ENCODE measurements at places on chromosomes 4 and X.
A peak's percentile ranks its signal among the peaks of the same experiment; 100 is the strongest.

- no peak for DNase-seq
Observed at GRCh38 chr4:59712470-59712869, 1487.7 kb upstream of the ADGRL3 start.

DNA sequence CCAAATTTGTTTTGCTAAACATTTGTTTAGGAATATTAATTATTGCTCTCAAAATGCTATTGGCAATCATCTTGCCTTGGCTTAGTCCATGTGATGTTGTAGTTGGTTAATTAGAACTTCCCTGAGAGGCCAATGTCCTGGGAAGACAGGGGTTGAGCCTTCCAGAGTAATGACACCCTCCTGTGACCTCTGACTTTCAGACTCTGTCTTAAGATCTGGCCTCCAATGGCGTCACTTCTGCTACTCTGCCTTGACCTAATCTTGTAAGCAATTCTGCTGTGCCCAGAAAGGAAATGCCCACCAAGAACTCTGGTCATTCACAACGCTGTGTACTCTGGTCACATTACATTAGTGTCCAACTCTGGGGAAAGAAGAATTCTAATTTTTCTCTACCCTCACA is 111.9 kb downstream of the SH3RF1 start:
- DNase-seq: no peak

GRCh38 chr4:17317526-17317925 is 194.4 kb downstream of the QDPR start:
- DNase-seq: no peak

- no peak for DNase-seq
Observed at GRCh38 chr4:82216219-82216618, 157.6 kb downstream of the HNRNPD start.

DNA sequence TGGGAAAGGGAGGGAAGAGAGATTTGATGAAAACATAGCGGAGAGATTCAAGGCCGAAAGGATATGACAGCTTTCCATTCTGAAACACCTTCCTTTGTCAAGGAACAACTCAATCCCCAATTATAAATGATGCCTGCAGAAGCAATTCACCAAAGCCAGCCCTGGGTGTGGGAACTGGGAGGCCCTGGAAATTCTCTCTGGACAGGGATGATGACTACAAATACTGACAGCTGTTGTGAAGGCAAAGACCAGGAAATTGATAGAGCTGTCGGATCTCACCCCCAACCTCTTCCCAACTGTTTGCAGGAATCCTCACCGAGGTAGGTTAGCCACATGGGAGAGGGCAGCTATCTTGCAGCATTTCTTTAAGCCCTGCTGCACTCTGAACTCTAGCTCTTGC is 54.3 kb downstream of the CCDC149 start:
- no peak for DNase-seq

GRCh38 chr4:153781280-153781679 is 7.6 kb downstream of the SFRP2 start:
- DNase-seq: no peak

DNA sequence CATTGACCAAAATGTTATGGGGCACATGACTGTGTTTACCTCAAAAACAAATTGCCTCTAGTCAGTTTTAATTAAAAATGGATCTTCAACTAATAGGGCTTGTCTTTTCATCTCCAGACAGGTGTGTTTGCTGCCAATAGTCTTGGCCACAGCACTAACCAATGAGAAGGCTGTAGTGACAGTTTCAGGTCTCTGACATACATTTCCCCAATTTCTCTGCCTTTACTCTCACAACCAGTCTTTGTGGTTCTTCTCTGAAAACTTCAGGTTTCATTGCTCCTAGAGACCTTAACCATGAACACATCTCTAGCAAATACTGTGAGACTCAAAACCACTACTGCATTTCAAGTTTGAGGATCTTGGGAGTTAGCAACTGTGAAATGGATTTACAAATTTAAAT is 3.5 kb upstream of the EDNRA start:
- no peak for DNase-seq

DNA sequence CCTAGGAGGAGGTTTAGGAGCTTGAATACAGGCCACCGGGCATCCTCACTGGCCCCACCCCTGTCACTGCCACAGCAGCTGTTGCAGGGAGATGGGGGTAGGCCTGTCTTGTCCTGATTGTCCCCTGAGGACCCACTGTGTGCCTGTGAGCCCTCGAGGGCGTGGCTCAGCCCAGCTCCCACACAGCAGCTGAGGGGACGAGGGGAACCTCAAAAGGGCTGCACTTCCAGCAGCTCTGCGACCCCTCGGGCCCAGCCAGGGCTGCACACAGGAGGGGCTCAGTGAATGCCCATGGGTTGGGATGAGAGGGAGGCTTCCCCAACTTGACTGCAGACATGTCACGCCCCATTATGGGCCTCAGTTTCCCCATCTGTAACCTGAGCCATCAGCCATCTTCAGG is 225.9 kb downstream of the AFAP1 start:
- no peak for DNase-seq

GRCh38 chr4:107453987-107454386 is 266.0 kb downstream of the PAPSS1 start:
- no peak for DNase-seq

DNA sequence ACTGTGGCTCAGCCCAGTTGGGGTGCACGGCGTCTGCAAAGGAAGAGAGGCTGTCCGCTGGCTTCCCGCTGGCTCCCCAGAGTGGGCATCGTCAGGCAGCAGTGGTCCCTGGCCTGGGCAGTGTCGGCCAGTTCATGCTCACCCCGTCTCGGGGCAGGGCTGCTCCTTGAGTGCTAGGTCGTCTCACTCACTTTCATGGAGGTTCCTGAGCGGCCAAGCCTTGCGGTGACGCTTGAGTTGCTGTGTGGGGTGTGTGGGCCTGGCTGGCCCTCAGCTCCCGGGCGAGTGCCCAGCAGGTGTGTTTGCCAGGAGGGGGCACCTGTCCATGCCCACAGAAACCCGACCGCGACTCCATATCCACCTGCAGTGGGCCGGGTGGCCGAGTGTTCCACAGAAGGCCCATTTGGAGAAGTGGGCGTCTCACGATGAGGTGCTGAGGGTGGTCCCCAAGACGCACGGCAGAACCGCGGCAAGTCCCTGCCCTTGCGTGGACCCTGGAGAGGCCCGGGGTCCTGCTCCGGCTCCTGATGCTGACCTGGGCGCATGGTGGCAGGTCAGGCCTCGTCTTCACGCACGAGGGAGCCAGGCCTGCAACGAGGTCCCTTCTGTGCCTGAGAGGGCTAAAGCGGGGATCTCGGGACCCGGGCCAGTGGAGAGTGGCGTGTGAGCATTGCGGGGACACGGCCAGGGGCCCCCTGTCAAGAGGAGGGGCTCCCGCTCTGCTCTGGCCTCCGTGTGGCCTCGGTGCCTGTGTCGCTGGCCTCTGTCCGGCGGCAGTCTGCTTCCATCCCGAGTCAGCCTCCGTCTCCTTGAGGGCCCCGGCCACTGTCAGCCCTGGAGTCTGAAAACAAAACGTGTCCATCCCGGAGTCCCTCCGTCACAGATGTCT is 18.5 kb upstream of the UVSSA start:
- DNase-seq: no peak

GRCh38 chr4:25299476-25300203 is 12.9 kb upstream of the ZCCHC4 start:
- no peak for DNase-seq

DNA sequence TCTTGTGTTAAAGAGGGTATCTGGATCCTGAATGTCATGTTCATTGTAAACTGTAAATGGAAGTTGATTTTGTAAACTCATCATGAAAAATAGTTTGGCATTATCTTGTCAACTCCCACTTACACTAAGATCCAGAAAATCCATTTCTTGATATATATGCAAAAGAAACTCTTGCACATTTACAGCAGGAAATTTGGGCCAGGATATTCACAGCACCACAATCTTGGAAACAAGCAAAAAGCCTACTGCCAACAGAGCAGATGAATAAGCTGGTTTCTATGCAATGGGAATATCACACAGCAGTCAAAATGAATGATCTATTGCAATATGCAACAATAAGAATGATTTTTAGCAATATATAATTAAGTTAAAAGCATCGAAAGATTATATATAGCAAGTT is 8.6 kb downstream of the GABRA4 start:
- DNase-seq: no peak

- DNase-seq: no peak
Observed at GRCh38 chr4:139131209-139131870, 45.7 kb downstream of the ELF2 start.

DNA sequence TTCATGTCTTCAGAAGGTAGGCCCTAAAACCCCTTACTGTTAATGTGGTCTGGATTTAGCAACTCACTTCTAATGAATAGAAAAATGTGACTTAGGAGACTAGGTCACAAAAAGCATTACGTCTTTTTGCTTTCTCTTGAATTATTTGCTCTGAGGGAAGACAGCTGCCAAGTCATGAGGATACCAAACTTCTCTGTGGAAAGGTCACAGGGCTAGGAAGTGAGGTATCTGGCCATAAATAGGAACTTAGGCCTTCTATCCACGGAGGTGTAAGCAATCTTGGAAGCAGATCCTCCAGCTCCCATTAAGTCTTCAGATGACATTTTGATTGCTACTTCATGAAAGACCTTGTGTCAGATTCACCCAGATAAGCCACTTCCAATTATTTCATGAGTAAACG is 120.6 kb downstream of the JADE1 start:
- DNase-seq: no peak

GRCh38 chr4:186472948-186473347 is 82.4 kb downstream of the MTNR1A start:
- no peak for DNase-seq

DNA sequence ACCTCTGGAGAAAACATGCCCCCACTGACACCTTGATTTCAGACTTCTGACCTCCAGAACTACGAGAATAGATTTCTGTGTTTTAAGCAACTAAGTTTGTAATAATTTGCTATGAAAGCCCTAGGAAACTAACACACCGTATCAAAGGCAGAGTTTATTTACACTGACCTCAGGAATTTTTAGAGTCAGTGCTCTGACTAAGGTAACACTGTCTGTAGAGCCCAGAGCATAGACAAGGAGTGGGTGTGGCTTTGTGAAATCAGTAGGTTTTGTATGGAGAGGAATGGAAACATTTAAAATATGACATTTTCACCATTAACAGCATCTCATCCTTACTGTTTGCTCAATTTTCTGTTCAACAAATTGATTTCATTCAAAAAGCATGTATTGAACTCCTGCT is 764.4 kb upstream of the PCDH10 start:
- no peak for DNase-seq

DNA sequence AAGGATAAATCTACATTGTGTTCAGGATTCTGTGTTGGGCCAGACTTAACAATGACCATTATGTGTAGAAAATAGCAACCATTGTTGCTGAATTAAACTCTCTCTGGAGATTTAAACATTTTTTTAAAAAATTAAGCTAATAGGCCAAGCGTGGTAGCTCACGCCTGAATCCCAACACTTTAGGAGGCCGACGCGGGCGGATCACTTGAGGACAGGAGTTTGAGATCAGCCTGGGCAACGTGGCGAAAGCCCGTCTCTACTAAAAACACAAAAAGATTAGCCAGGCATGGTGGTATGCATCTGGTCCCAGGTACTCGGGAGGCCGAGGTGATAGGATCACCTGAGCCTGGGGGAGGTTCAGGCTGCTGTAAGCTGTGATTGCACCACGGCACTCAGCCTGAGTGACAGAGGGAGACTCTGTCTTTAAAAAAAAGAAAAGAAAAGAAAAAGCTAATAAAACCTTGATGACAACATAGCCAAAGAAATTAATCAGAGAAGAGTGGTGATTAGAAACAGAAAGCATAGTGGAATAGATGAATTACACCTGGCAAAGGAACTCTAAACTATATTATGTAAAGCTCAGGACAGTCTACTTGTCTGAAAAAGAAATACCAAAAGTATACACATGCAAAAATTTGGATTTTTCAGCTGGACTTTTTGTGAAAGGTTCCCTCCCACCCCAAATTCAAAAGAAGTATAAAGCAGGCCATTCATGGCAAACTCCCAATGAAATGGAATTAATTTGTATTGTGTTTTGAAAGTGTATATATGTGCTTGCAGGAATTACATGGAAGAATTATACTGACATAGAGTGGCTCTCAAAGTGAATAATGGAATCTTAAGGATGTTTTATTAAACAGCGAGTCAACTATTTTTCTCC is 21.9 kb downstream of the PLS3 start:
- no peak for DNase-seq

GRCh38 chr4:54658252-54659093 is 716 bp downstream of the KIT start:
- DNase-seq: peak; percentile 14

- DNase-seq: no peak
Observed at GRCh38 chr4:7559741-7560395, 125.1 kb upstream of the PSAPL1 start.

DNA sequence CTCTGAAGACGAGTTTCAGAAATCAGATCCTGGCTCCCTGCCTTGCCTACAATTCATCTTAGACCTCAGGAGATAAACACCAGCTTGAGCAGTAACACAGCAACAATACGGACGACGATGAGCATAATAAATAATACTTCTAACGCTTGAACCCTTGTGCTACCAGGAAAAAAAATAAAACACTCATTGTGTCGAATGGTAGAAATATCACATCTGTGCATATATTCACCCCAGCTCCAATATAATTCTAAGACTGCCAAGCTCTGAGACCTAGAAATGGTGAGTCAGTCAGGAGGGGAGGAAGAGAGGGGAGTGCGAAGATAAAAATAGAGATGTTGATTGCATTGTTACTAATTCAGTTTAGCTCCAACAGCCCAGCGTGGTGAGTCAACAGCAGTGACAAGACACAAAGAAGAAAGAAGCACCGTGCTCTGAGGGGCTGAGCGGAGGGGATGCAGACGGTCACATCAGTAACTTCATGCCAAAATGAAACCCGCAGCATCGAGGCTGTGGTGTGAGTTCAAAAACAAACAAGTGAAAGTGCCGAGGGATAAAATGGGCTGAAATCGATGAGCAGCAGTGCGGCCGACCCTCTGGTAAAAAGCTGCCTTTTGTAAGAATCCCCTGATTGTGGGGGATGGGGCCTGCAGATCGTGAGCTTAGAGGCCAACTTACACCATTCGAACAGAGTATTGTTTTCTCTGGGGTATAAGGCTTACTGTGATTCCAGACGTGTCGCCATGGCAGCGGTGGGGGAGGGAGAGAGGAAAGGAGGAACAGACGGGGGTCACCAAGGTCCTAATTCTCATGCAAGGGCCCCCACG is 150.4 kb downstream of the MGST2 start:
- DNase-seq: no peak

GRCh38 chr4:24793219-24794005 is 2.0 kb upstream of the SOD3 start:
- no peak for DNase-seq

All from CD4-positive, alpha-beta T cell treated with Interleukin-17A for 1 hour (primary cell).